AG10803 (cell line): ENCODE measurements at places on chromosomes 6 and 20.

- DNase-seq, result peak; percentile 62
Observed at GRCh38 chr20:63520934-63521601, 503 bp downstream of the PPDPF start.

GRCh38 chr20:57326667-57327455, 2.7 kb upstream of the SPO11 start:
- DNase-seq, result no peak

DNA sequence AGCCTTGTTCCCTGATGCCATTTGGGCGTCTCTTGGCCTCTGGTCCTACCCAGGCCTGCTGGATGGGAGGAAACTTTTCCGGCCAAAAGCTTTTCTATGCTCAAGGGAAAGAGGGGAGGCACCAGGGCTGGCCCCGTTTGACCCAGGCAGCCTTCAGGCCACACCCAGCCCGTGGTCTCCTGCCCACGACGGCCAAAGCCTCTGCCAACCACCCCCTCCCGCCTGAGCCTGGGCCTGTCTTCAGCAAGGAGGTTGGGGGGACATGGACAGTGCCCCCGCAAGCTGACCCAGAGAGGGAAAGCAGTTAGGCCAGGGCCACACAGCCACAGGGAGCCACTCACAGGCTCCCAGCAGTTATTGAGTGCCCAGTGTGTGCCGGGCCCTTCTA, 49.5 kb downstream of the SRC start:
- no peak for DNase-seq

DNA sequence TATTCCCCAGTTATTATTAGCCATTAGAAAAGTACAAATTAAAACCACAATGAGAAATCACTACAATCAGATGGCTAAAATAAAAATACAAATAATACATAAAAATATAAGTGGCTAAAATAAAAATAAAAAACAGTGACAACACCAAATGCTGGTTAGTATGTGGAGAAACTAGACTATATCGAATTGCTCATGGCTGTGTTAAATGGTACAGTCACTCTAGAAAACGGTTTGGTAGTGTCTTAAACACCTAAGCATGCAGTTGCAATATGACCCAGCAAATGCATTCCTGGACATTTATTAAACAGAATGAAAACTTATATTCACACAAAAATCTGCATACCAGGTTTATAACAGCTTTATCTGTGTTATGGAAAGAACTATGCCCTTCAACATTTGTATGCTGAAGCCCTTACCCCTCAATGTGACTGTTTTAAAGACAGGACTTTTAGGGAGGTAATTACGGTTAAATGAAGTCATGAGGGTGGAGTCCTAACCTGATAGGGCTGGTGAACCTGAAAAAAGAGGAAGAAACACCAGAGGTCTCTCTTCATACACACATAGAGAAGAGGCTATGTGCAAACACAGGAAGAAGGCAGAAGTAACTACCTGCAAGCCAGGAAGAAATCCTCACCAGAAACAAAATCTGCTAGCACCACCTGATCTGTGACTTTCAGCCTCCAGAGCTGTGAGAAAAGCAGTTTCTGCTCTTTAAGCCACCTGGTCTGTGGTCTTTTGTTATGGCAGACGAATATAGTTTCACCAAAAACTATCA, 84.9 kb downstream of the ASCC3 start:
- DNase-seq, result no peak

DNA sequence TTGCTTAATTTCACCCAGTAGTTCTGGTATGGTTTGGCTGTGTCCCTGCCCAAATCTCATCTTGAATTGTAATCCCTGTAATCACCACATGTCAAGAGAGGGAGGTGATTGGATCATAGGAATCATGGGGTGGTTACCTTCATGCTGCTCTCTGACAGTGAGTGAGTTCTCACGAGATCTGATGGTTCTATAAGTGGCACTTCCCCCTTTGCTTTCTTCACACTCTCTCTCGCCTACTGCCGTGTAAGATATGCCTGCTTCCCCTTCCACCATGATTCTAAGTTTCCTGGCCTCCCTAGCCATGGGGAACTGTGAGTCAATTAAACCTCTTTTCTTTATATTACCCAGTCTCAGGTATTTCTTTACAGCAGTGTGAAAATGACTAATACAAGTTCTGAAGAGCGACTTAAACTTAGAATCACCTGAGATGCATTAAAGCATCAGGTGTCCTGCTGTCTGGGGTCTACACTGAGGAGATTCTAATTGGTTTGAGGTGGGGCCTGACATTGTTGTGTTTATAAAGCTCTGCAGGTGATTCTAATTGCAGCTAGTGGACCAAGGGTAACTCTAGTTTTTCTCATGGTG, 82.1 kb upstream of the DTNBP1 start:
- DNase-seq, result no peak

GRCh38 chr6:148379966-148380713, 37.5 kb downstream of the SASH1 start:
- DNase-seq, result peak; percentile 59

DNA sequence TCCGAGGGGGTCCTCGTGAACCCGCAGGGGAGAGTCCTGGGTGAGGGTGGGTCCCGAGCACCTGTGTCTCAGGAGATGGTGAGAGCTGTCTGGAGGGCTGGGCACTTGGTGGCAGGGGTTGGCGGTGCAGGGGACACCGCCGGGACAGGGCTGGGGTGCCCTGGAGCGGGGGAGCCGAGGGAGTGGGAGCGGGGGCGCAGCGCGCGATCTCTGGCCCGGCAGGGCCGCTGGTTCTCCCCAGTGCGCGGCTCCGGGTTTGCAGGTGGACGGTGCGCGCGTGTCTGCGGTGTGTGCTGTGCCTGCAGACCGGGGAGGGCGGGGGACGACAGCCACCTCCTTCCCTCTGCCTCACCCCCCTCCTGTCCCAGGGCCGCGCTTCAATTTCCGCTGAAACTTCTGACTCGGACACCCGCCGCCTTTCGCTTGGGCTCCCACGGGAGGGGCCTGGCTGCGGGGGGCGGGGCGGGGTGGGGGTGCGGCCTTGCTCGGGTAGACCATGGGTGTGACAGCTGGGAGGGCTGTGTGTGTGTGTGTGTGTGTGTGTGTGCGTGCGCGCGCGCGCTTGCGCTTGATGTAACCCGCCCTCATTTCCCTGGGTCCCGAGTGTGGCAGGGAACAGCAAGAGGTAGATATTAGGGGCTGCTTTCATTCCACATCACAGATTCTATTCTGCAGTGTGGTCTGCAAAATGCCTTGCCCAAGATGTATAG, 1.2 kb downstream of the TRIB3 start:
- peak; percentile 90 for DNase-seq

DNA sequence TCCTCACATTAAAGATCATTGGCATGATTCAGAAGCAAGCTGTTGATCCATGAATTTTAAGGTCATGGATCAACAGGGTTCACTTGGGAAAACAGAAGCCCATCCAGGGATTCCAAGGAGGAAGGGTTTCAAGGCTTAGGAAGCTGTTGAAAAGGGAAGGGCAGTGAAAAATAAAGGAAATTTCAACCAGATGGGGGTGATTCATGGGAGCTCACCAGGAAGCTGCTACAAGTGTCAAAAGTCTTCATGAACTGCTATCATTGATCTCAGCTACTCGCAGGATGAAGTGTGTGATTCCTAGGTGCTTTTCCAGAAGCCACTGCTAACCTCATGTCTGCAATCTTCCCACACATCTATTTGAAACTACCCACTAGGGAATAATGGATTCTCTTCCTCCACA, 26.2 kb downstream of the ADTRP start:
- no peak for DNase-seq
